ENCODE measurements at places on chromosomes 16 and 17.

- DNase-seq: no peak
Measured at GRCh38 chr17:27396045-27396444, 60.2 kb upstream of the KSR1 start.

DNA sequence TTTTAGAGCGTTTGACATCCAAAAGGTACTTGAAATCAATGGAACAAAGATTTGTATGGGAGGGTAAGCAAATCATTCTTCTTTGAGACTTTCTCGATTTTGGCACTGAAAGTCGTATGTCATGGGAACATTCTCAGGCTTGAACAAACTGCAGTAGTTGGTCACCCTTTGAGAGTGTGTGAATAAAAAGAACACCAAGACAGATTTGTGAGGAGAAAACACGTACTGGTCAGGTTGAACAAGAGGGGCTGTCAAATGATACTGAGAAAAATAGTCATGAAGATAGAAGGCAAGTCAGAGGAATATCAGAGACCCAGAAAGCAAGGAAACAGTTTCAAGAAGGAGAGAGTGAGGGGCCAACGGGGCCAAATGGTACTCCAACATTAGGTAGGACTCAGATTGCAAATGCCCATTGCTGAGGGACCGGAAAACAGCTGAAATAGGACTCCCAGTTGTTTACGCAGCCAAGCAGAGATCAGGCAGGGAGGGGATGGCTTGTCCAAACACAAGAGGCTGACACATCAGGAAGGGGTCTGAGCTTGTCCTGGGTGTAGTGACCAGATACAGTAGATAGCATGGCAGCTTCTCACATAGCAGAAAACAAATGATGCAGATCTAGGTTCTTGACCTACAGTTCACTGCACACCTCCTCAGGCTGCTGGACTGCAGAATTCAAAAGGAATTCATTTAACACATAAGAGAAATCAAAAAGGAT lies 74.5 kb upstream of the MYOCD start:
- no peak for DNase-seq

- no peak for DNase-seq
Measured at GRCh38 chr17:12568358-12569251, 97.1 kb upstream of the MYOCD start.

DNA sequence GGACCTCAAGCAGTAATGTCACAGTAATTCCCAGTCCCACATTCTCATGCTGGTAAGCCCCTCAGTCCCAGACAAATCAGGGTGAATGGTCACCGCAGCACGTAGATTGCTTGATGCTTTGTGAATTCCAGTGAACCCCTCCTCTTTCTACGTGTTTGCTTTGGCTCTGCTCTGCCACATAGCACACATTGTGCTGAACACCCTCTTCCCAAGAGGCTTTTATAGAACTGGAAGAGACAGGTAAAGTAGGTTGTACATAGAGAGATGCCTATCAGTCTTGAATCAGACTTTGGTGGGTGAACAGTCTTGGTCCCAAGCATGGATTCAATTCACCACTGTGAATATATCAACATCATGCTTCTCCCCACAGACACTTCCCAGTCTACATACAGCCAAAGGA lies 579 bp upstream of the KRTAP9-6 start:
- no peak for DNase-seq

DNA sequence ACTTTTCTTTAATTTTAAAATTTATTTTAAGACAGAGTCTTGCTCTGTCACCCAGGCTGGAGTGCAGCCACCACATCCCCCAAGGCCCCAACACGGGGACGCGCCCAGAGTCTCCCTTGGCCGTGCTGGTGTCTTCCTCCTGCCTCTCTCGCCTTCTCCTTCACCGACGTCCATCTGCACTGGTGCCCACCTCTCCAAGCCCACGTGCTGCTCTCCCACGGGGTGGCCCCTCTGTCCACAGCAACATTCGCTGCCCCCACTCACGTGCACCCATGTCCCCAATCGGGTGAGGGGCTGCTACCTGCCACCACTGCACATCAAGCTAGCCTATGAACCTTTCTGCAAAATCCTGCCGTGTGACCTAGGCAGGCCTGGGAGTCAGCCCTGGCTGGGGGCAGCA lies 3.1 kb downstream of the TMEM204 start:
- DNase-seq: no peak

DNA sequence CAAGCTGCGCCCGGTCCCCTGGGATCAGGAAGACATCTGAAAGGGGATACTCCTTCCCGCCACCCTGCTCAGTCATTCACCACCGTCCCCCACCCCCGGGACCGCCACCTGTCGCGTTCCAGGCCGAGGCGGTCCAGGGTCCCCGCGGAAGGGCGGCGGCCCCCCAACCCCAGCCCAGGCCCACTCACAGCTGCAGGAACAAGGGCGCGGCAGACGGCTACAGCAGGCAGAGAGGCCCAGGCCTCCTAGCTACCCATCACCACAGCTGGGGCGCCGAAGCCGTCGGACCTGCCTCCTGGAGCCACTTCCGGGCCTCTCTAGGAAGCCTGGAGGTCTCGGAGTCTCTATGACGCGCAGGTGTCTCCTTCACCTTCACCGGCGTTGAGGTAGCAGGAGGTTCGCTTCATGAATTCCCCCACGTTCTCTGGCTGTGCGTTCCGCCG lies at the start of gene SDR42E1:
TSS of gene SDR42E1 (minus strand) at position 272 of the 443 bp plus-strand sequence. CDS start 10,612 bp downstream, outside the sequence.
- no peak for DNase-seq

DNA sequence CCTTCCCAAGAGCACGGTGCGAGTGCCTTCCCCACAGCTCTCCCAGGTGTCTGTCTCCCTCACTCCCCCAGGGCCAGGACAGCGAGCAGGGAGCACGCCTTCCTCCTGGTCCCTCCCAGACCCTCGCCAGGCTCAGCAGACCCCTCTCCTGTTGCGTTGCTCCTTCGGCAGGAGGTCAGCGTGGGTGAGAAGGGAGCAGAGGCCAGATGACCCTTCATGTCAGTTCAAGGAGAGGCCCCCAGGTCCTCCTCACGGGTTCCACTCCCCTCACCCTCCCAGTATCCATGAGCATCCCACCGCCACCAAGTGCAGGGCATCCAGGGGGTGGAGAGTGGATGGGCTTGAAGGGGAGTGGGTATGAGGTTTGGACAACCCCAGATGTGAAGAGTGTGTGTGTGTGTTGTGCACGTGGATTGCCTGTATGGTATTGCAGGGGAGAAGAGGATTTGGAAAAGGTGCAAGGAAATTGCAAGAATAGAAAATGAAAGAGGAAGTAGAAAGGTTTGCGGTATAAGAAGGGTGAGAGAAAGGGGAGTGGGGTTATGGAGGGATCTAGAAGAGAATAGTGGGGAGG lies 17.7 kb downstream of the SGCA start:
- DNase-seq: no peak

GRCh38 chr17:16434662-16435061 lies 19.3 kb downstream of the TRPV2 start:
- DNase-seq: no peak

DNA sequence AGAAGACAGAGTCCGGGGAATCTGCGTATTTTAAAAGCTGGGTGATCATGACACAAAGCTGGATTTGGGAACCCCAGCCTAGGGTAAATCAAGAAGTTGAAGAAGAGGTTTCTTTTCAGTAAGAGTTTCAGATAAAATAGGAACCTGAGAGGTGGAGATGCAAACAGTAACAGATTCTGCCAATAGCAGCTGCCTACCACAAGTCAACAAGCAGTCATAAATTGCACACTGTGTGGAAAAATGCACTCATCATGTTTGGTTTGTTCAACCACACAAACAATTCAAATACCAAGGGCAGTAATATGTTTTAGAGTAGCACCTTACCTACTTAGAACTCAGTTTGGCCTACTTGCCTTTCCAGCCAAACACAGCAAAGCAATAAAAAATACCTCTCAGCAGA lies 14.0 kb downstream of the MYO1D start:
- DNase-seq: no peak

GRCh38 chr16:48123104-48123788 lies 32.5 kb downstream of the ABCC12 start:
- DNase-seq: no peak

DNA sequence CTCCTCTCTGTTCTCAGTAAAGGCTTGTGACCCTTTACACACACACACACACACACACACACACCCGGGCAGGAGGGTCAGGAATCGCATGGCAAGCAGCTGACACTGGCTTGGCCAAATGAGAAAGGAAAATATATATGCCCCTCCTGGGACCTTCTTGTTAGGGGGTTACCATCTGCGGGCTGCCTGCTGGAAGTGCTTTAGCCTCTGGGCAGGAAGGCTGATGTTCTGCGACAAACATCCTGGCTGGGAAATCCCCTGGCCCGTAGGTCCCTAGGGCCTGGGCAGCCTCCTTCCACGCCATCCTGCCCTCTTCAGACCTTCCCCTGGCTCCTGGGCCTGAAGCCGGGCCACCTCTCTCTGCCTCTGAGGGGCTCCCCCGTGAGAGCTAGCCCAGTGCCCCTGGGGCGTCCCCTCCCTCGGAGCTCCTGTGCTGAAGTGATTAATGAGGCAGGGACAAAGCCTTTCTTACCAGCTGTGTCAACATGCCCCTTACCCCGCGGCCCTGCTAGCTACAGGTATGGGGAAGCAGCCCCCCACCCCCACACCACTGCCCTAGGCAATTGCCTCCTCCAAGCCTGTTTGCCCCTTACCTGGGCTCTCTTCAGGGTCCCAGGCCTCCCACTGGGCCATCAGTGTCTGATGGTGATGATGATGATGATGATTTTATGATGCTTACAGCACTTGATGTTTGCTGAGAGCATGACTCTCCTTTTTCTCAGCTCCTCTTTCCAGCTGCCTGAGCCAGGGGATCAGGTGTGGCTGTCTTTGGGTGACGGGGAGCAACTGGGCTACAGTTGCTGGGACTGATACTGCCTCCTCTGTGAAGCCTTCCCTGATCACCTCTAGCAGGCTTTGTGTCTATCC lies 32.8 kb upstream of the ETV4 start:
- no peak for DNase-seq

GRCh38 chr16:70337814-70338213 lies 8.9 kb upstream of the DDX19A start:
- DNase-seq: no peak

DNA sequence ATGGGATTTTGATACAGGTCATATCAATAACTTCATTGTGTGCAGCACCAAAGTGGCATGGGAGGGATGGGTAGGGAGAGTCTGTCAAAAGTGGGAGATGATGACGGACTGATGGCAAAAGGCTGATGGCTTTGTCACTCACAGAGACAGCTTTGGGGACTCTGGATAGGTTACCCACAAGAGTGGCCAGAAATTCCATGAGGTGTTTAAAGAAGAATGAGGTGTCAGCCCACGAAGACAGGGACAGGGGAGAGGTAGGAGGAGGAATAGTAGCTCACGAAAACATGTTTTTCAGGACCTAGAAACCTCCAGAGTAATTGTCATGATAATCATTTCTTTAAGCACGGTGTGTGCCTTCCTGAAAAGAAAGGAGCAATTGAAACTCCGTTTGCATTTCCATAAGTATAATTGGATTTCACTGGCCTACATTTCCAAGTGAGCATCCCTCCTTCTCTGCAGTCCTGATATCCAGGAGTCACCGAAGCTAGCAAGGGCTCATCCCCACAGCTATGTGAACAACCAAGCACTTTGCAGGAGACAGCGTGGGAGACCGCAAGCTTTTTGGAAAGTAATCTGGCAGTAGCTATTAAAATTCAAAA lies 60.0 kb downstream of the HSD17B2 start:
- peak; percentile 64 for DNase-seq

- no peak for DNase-seq
Measured at GRCh38 chr17:77741109-77741508, 217.4 kb upstream of the TNRC6C start.

- no peak for DNase-seq
Measured at GRCh38 chr16:13307851-13308250, 406.5 kb downstream of the SHISA9 start.

DNA sequence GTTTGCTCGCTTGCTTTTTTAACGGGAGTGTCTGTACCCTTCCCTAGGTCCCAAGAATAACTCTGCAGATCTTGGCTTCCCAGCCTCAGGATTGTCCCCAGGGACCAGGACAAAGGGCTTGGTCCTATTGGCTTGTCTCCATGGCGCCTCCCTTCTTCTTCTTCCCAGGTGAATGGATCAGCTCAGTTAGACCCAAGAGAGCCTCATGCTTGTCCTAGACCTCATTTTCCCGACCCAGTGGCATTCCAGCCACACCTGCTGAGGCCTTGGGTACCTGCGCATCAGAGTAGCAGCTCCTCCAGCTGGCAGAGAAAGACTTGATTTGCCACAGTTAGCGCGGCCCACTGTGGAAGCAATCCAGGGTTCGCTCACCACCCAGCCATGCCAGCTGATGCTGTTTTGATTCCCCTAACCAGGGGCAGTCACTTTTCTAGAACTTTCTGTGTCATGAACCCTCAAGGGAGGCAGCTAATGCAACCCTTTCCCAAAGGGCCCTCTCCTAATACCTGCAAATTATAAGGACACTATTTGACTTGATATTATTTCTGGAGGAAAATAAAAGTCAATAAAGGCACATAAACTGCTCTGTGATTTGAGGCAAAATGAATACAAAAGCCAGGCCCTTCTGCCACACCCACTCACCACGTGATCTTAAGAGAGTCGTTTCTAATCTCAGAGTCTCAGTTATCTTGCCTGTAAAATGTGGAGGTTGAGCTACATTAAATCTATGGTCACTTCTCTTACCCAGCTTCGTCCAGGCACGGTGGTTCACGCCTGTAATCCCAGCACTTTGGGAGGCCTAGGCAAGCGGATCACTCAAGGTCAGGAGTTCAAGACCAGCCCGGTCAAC lies 13.9 kb downstream of the GPR142 start:
- DNase-seq: no peak

- peak; percentile 89 for DNase-seq
Measured at GRCh38 chr17:45371414-45372324, 54.8 kb upstream of the MAP3K14 start.

GRCh38 chr17:77610972-77611521 lies 347.5 kb upstream of the TNRC6C start:
- no peak for DNase-seq

- no peak for DNase-seq
Measured at GRCh38 chr17:42675965-42676423, 800 bp downstream of the PLEKHH3 start.

- no peak for DNase-seq
Measured at GRCh38 chr17:34680151-34680550, 100.8 kb downstream of the TMEM132E start.

DNA sequence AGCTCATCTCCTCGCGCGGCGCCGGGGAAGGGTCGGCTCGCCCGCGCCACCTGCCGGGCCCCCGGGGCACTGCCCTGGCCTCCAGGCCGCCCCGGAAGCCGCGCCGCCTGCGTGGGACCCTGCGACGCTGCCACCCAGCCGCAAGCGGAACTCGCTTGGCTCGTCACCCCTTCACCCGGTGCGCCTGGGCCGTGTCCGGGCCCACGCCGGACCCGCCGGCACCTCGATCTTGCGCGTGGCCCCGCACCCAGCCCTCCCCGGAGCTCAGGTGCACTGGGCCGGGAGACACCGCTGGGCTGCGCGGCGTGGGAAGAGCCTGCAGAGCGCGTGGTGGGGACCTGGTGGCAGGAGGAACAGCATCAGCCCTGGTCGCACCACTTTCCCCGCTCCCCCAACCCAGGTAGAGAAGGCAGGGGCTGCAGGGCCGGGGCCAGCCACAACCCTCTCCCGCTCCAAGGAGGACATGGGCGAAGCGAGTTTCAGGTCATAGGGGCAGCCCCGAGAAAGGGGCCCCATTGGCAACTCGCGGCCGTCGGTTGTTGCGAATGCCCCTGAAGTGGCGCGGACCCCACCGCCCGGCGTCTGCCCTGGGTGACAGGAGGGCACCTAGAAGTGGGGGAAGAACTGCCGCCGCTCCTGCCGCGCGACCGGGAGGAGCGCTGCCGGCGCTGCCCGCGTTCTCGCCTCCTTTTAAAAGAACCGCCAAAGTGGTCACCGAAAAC lies 363 bp upstream of the MIF4GD start:
- no peak for DNase-seq

- no peak for DNase-seq
Measured at GRCh38 chr16:81626181-81626674, 152.9 kb upstream of the PLCG2 start.
